ENCODE measurements at places on chromosomes 3 and 15.

DNA sequence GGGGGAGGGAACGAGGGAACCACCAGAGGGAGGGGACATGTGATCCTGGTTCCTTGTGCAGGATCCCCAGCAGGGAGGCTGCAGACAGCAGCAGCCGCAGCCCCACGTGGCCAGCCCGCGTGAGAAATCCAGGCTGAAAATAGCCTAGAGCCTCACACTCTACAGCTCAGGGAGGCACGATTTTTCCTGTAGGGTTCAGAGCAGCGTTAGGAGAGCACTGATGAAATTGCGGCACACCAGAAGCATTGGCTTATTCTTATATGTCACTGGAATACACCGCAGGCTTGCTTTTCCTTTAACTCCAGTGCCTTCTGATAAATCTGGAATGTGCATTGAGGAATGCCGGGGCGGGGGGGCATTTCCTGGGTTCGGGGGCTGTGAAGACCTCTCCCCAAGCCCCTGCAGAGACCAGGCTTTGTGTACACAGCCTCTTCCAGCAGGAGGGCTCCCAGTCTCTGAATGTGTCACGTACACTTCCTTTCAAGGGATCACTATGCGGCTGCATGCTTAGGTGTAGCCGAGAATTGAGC lies 193.0 kb downstream of the ATP10A start:
- no peak for DNase-seq

GRCh38 chr15:31047437-31047836 lies 54.1 kb downstream of the TRPM1 start:
- DNase-seq, result no peak

GRCh38 chr15:39850436-39850835 lies 67.8 kb upstream of the FSIP1 start:
- DNase-seq, result no peak

DNA sequence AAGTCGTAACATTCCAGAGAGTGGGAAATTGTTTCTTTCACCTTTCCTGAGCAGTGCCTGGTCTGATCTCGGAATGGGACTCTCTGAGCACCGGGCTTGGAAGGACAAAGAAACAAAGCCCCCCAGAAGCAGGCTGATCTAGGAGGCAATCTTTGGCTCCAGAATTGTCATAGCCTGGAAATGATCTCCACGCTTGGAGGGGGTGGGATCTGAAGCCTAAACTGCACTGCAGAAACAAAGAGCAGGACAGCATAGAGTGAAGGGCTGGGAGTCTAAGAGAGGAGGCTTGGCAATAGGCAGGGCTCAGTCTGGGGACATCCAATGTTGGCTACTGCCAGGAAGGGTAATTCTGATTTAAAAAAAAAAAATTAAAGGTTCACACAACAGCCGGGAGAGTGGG lies 1.9 kb downstream of the CRABP1 start:
- no peak for DNase-seq

DNA sequence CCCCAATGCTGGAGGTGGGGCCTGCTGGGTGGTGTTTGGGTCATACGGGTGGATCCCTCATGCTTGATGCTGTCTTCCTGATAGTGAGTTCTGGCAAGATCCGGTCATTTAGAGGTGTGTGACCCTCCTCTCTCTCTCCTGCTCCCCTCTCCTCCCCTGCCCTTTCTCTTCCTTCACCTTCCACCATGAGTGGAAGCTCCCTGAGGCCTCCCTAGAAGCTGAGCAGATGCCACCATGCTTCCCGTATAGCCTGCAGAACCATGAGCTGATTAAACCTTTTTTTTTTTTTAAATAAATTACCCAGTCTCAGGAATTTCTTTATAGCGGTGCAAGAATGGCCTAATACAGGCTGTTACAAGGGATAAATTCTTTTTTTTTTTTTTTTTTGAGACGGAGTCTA lies 36.3 kb upstream of the IQSEC1 start:
- DNase-seq, result no peak

GRCh38 chr3:69326855-69327300 lies 59.0 kb downstream of the FRMD4B start:
- no peak for DNase-seq

DNA sequence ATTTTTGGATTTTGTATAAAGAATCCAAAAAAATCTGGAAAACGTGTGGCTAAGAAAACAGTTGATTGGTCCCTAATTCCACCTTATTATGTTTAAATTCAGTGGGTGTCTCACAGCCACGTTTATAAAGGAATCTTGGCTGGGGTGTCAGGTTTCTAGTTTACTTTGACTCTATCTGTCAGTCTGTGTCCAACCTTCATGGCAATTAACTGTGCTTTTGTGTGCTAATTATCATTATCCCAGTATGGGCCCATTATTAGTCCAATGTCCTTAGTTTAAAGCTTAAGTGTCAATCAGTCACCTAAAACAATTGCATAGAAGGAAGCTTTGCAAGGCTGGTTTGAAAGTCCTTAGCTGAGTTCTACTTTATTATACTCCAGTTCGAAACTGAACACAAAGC lies 3.7 kb upstream of the CNTN4 start:
- no peak for DNase-seq
